ENCODE measurements at places on chromosomes 7 and 10. TPM values are rescaled to one million over a fixed set of nuclear protein-coding genes. Genes with fewer than 3 reads are reported as not detected.
A peak's percentile ranks its signal among the peaks of the same experiment; 100 is the strongest.

The PON3 gene
- total RNA-seq: 0.45 TPM

GRCh38 chr7:145584401-145584800 lies 532.2 kb upstream of the CNTNAP2 start:
- DNase-seq: no peak

DNA sequence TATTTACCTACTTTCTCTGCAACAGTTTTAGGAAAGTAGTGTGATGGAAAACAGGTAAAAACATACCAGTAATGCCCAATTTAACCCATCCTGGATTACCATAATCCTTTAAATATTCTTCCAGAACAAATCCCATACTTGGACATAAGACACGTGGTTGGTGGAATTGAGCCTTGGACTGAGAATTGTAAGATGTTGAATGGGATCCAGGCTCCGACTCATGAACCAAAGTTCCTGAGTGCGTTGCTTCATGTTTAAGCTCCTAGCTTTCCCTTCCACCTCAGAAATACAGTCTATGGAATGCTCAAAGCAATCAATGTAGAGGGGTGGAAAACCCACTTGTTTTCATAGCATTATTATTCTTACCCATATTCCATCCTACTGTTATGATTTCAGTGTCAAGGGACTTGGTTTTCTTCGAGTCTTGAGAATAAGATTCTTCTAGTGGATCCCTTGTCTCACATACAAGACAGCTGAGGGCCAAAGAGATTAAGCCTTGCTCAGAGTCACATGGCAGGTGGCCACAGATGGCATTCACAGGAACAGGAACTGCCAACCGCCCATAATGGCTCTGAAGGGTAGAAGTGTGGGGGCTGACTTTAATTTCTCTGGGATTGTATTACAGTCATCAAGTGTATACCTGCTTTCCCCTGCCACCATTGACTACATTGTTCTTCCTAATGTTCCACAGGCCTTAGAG lies 171.2 kb downstream of the GFRA1 start:
- DNase-seq: no peak

DNA sequence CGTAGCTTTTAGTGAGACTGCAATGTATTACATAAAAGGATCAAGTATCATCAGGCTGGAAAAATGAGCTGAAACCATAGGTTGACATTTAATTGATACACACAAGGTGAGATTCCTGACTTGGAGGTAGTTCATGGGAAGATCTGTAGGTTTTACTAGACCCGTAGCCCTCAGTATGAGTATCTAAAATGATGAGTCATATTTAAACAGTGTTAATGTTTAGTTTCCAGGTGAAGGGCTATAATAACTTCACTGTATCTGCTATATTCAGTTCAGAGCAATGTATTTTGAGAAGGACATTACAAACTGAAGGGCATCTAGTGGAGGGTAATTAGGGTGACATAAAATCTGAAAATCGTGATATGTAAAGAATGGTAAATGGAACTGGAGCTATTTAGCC lies 35.0 kb downstream of the ENTPD1 start:
- no peak for DNase-seq

DNA sequence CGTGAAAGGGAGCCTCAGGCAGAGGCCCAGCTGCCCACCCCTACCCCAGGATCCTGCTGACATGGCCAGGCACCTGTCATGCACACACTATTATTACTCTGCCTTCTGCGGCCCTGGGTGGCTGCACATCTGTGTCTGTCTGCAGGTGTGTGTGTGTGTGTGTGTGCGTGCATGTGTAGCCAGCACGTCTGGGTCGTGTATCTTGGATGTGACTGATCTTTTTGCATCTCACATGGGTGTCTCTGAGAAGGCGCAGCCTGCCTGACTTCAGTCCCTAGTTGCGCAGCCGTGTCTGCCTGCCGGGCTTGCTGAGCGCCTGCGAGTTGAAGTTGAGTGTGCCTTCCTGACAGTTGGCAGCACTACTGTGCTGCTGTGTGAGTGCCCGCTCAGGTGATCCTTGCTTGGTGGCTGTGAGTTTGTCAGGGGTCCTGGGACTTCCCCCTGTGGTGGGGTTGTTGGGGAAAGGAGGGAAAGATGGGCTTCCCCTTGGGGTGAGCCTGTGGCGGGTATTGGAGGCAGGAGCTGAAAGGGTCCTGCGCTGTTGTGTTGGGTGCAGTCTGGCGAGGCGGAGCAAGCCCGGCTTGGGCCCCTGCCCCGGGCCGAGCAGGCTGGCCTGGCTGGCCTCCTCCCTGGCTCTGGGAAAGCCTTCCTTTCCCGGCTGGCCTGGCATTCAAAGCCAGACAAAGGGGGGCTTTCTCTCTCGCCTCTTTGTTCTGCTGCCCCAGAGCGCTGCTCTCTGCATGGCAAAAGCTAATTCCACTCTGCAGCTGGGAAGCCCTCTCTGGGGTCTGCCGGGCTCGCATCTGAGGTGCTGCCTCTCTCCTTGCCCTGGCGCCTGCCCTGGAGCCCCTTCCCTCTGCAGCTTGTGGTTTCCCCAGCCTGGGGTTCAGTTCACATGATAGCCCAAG lies 4.9 kb downstream of the TRIM8 start:
- no peak for DNase-seq

The UBE2D1 gene
- total RNA-seq: 9.7 TPM

- no peak for DNase-seq
Observed at GRCh38 chr10:106795619-106796018, 368.9 kb downstream of the SORCS1 start.

- DNase-seq: no peak
Observed at GRCh38 chr10:72038458-72039001, 49.8 kb downstream of the SPOCK2 start.

The NAMPT gene
- 334 TPM for total RNA-seq

DNA sequence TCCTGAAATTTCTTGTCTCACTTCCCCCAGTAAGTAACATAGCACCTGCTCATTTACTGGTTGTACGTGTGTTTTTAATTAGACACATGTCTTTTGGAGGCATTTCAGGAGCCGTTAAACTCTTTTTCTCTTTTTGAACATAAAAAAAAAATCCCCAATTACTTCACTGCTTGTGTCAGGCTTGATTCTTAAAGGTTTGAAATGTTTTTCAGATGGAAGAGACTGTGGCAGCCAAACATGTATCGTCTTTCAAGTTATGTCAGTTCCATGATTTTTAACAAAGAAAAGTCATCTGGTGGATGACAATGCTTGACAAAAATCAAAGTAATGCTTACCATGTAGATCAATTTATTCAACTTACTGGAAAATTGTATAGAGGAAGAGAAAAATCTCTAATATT lies 585.8 kb downstream of the GATA3 start:
- no peak for DNase-seq

GRCh38 chr7:20441346-20441745 lies 110.6 kb downstream of the ITGB8 start:
- DNase-seq: no peak

DNA sequence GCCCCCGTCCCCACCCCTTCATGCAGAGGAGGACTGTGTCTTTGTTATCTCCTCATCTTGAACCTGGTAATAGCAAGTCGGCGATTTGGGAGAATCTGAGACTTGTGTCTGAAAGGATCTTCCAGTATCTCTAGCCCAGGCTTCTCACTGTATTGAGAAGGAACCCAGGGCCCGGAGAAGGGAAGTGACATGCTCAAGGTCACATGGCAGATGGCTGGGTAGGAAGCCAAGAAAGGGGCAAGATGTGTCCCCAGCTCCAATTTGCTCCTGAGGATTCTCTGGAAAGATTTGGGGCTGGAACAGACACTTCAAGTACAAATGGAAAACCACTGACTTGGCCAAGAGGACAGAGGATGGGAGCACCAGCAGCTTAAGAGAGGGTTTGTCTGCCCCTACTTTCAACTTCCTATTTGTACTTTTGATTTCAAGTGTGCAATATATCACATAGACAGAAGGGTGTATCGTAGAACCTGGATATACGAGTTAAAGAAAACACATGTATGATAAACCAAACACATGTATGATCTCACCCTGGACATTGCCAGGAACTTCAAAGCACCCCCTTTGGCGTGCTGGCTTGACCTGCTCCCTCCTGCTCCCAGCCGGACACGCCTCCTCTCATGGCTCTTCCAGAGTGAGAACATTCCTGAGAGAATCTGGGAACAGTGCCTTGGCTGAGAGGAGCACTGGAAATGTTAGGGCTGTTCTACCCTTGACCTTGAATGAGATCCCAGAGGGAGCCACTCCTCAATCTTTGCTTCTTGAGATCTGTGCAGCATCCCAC lies 79.7 kb downstream of the CDH23 start:
- DNase-seq: no peak

The ZC3HAV1L gene
- 22.6 TPM for total RNA-seq

GRCh38 chr10:25261558-25261957 lies 86.8 kb downstream of the GPR158 start:
- DNase-seq: no peak

The OR2A7 gene
- 1.6 TPM for total RNA-seq

The KIF5B gene
- total RNA-seq: 95.1 TPM

DNA sequence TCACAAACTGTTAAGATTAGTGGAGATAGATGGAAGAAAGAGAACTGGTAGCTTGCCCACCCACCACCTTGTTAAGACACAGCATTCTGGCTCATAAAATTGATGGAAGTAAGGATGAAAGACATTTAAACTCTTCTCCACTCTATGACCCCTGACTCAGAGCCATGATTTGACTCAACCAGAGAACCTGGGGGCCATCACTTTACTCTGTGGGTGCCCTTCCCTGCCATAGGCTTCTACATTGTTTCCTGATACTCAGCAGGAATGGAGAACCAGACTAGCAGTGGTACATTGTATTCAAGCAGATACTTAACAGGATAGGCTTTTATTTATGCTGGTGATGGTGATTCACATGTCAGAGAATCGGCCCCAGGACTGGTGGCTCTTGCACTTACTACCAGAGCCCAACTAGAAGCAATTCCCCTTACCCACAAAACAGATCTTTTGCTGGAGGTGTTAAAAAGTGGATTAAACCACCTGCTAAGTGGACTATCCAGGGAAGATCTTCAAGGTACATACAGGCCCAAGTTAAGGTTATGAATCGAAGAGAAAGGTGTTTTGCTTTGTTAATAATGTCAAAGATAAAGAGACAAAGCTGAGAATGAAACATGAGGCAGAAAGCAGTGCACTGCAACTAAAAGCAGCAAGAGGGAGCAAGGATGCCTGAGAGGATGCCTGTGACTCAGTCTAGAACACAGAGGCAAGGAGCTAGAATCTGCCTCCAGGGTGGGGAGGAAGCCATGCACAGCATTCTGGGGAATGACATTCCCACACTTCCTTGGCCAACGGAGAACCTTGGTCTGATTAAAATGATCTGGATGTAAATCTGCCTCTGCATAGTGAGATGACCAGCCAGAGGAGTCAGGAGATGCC lies 36.0 kb upstream of the GLI3 start:
- no peak for DNase-seq

The ZNF488 gene
- total RNA-seq: 0.23 TPM

GRCh38 chr7:157274991-157275427 lies 61.8 kb upstream of the DNAJB6 start:
- no peak for DNase-seq

The VIPR2 gene
- 1.8 TPM for total RNA-seq

DNA sequence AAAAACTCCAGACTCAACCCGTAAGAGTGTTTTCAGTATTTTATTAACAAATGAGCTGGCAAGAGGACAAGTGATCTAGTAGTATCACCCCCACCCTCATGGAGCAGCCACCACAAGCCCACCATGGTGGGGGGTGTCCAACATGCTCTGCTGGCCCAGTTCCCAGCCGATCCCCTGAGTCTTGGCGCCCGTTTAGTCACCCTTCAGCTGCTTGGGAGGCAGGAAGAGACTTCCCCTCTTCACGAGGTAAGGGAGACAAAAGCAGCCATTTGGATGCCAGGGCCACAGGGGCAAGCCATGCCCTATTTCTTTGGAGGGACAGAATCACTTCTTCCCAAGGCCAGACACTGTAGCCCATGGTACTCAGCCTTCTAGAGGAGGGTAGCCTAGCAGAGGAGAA lies 54.1 kb downstream of the NOD1 start:
- no peak for DNase-seq

GRCh38 chr7:66423729-66424128 lies 205.0 kb upstream of the KCTD7 start:
- DNase-seq: no peak

DNA sequence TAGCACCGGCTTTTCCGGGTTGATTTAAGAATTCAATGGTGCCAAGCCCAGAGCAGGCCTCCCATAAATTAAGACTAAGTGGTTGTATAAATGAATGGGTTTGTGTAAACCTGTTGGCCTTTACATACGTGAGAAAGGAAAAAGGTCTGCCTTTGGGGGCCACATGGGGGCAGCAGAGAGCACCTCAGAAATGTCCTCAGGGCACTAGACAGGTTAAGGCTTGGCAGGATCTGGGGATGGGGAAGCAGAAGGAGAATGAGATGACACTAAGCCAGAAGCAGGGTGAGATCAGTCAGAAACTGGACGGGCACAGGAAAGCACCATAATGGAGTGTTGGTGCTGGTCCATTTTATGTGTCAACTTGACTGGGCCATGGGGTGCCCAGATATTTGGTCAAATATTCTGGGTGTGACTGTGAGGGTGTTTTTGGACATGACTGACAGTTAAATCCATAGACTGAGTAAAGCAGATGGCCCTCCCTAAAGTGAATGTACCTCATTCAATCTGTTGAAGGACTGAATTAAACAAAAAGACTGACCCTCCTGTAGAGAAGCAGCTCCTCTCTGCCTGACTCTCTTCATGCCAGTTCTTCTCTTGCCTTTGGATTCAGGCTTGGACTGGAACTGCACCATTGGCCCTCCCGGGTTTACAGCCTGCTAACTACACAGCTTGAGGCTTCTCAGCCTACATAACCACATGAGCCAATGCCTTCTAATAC lies 58.9 kb downstream of the FRMPD2 start:
- DNase-seq: peak; percentile 56

- no peak for DNase-seq
Observed at GRCh38 chr7:108294595-108294994, 161.6 kb downstream of the NRCAM start.

The PKD2L1 gene
- total RNA-seq: not detected

The PPP1R3C gene
- 0.82 TPM for total RNA-seq

The AKR1C3 gene
- 1.5 TPM for total RNA-seq

DNA sequence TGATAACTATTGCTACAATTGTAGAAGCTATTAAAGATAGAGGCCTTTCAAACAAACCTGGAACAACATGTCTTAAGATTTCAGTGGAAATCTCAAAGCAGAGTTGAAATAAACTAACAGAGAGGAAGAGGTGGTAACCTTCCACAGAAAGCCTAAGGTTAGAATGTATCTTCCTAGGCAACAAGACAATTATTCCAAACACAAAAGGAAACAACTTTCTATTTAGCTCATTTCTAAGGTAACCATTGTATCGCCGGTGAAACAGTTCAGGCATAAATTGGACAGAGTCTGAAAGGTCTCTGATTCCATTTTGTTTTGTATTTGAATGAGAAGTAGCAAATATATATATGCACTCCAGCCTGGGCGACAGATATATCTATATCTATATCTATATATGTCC lies 30.7 kb upstream of the HYCC1 start:
- no peak for DNase-seq

The TLX1 gene
- not detected for total RNA-seq

- no peak for DNase-seq
Observed at GRCh38 chr10:127349737-127350136, 153.3 kb upstream of the INSYN2A start.

The TACC2 gene
- not detected for total RNA-seq

DNA sequence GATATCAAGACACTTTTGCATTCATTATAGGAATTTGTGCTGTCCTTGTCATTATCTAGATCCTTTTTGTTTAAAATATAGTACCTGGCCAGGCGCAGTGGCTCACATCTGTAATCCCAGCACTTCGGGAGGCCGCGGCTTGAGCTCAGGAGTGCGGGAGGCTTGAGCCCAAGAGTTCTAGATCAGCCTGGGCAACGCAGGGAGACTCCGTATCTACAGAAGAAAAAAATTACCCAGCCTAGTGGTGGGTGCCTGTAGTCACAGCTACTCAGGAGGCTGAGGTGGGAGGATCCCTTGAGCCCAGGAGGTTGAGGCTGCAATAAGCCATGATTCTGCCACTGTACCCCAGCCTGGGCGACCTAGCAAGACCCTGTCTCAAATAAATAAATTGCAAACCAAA lies 621 bp upstream of the MORN4 start:
- DNase-seq: peak; percentile 14

Measured in activated naive CD4-positive, alpha-beta T cell treated with anti-CD3 and anti-CD28 coated beads, Interleukin-2, amount 50 U/mL, for 72 hours (primary cell).